ENCODE measurements at places on chromosomes 12 and 14. TPM values are rescaled to one million over a fixed set of nuclear protein-coding genes. Genes with fewer than 3 reads are reported as not detected.

GRCh38 chr12:100755186-100755585 is 39.4 kb upstream of the ANO4 start:
- H3K4me1 ChIP-seq = no peaks in the 10 kb centered on the region
- no peak overlapping the region for H3K4me3 ChIP-seq
- H3K27ac ChIP-seq = no peak overlapping the region
- H3K27me3 ChIP-seq = no peaks in the 10 kb centered on the region
- DNase-seq = no peak

DNA sequence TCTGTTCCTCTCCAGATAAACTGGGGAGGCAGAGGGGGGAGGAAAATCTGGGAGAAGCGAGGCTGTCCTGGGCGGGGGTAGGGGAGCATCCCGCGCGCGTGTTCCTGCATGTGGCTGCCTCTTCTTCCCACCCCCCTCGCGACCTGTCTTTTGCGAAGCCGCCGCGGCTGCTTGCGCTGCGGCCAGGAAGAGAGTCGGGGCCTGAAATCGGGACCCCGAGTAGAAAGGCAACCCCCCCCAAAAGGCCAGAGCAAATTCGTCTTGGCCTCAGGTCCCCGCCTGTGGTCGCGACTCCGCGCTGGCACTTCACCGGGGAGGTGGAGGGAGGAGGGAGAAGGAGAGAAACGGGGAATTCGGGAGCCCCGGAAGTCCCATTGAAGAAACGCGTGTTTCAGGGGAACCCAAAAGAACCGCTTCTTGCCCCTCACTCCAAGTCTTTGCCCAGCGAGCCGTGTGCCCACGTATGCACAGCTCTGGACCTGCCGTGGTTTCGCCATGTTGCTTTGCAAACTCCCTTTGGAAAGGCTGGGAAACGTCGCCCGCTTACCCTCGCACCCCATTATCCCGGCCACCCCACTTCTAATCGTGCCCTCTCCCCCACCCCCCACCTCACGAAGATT is 944 bp downstream of the CCND2 start:
- peaks cover 8% of the 10 kb centered on the region for H3K4me1 ChIP-seq
- H3K27ac ChIP-seq = no peak overlapping the region
- no peaks in the 10 kb centered on the region for H3K27me3 ChIP-seq
- peak; percentile 40 for DNase-seq
- peak overlapping the region; percentile 88 for H3K4me3 ChIP-seq
- peaks cover 38% of the 10 kb centered on the region for H3K36me3 ChIP-seq

DNA sequence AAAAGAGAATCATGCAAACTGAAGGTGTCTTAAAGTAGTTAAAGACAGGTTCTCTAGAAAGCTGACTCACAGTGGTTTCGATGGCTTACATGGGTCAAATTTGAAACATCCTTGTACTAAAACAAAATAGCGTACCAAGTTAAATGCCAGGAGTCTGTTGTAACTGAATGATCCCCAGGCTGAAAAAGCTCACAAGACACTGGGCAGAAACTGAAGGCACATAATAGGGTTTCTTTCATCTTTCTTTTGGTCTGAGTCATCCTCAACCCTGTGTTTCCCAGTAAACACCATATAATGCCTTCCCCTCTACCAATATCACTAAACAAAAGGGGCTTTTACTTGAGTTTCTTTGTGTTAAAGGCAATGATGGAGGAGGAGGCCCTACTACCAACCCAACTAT is 12.8 kb downstream of the ZFYVE1 start:
- H3K27ac ChIP-seq = no peak overlapping the region
- peaks cover 7% of the 10 kb centered on the region for H3K36me3 ChIP-seq
- no peaks in the 10 kb centered on the region for H3K4me1 ChIP-seq
- H3K27me3 ChIP-seq = no peaks in the 10 kb centered on the region
- DNase-seq = no peak

The ITPK1 gene
- 92.7 TPM for total RNA-seq

GRCh38 chr14:83251402-83251801 is 1717.7 kb upstream of the SEL1L start:
- no peaks in the 10 kb centered on the region for H3K36me3 ChIP-seq
- H3K27me3 ChIP-seq = no peaks in the 10 kb centered on the region
- no peak for DNase-seq
- H3K4me3 ChIP-seq = no peak overlapping the region
- H3K27ac ChIP-seq = no peak overlapping the region

All from H9 (cell line).